NCI-H69 (cell line): ENCODE measurements at places on chromosomes 2 and 18.

DNA sequence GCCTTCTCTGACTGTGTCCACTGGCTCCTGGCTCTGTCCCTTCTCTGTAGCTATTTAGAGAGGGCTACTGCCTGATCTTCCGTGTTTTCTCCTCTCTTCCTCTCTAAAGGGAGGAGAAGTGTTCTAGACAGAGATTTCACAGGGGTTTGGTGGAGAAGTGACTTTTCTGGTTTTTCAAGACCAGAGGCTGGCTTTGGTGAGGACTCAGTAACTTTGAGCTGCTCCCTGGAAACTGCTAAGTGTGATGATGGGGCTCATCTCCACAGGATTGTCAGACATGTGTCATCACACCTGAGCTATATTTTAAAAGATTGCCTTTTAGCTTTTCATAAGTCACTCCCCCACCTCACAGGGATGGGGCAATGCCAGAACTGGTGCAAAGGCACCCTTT is 6.2 kb downstream of the MAL start:
- DNase-seq = no peak

DNA sequence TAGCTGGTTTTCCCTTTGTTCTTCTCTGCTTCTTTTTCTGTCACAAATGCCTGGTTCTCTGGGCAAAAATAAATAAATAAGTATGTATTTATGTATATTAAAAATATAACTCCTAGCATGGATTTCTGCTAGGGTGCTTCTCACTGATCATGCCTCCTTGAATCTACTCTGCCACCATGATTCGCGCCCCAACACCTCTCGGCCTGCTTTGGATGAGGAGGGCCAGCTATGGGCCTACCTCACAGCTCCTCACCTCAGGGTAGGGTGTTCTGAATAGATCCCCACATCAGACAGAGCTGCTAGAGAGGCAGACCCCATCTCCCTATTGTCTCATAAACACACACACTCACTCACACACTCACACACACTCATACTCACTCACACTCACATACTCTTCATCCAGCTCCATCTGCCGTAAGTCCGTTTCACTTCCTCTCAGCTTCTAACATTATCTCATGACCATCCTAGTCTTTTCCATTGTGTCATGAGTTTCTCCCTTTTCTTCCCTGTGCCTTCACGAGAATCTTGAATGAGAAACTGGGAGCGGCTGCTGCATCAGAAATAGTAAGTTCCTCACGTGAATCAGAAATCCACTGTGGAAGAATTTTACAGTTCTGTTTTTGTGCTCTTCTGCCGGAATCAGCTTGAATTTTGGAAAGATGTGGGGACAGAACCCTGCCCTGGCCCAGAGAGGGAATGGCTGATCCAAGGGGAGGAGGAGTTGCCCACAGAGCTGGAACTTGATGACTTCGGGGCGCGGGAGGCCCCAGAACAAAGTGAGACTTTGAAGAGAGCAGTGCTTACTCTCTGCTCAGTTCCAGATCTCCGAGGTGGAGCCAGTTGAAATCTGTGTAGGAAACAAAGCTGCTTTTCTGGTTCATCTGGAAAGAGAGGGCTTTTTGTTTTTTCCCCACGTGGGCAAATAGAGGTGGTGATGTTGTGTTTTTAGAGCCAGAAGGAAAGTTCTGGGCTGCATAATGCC is 20.9 kb downstream of the ANXA4 start:
- no peak for DNase-seq

DNA sequence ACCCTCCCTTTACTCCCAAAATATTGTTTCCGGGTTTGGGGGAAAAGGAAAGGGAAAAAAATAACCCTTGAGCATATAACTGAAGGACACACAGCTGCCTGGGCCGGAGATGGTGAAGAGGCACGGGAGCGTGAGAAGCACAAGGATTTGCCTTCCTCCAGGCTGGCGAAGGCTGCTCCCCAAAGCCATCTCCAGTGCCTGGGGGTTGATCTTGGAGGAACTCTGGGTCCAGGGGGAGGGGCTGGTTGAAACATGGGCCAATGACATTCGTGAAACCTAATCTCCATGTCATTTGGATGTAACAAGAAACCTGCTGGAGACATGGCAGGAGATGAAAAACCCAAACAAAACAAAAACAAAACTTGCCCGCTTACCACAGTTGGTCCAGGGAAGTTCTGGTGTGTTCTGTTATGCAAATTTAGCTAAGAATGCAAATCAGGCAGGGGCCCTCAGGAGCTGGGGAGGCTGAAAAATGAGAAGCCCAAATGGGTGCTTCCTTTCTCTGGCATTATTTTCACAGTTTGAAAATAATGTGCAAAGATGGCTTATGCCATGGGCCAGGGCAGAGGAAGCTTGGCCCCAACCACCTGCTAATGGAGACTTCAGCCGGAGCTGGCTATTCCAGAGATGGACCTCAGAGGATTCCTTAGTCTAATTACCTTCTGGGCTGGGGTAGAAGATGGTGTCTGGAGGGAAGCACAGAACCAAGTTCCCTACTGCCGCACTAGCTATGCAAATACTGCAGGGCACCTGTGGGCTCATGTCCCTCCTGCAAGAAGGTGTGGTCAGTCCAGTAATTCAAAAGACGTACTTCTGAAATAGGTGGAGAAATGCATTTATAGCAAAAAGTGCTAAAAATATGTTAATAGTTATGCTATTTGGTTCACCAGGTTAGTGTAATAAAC is 180.9 kb downstream of the BCL2 start:
- no peak for DNase-seq

- peak; percentile 6 for DNase-seq
Observed at GRCh38 chr2:132415915-132416722, 486 bp upstream of the GPR39 start.

GRCh38 chr2:234555616-234556249 is 58.9 kb upstream of the ARL4C start:
- no peak for DNase-seq

GRCh38 chr18:8777846-8778245 is 72.5 kb downstream of the MTCL1 start:
- peak; percentile 75 for DNase-seq

DNA sequence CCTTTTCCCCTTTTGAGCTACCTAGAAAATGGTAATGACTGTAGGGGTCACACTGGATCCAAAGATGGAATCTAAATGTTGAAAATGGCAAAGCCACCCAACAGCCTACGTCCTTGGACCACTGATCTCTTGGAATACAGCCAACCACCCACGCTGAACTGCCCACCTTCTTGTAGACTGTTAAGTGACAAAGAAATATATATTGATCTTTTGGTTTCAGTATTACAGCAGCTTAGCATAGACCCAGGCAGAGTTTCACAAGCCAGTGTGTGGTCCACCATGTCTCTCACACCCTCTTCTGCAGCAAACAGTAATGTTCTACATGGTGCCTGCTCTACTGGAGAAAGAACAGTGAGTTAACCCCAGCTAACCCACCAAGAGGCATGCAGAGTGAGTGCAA is 20.2 kb downstream of the CACNB4 start:
- DNase-seq = no peak

DNA sequence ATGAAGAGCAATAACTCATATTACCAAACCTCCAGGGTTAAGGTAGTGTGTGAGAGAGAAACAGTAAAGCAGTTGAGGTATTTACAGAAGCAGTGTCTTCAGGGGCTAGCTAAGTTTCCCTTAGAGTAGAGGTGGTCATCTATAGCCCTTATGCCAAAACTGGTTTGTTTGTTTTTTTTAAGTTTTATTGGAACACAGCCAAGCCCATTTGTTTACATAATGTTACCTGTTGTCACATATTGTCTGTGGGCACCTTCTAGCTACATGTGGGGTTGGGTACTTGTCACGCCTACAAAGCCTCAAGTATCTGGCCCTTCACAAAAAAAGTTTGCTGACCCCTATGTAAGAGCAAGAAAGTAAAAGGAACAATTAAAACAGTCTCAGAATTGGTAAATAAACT is 39.4 kb downstream of the ACTR2 start:
- DNase-seq = peak; percentile 2

DNA sequence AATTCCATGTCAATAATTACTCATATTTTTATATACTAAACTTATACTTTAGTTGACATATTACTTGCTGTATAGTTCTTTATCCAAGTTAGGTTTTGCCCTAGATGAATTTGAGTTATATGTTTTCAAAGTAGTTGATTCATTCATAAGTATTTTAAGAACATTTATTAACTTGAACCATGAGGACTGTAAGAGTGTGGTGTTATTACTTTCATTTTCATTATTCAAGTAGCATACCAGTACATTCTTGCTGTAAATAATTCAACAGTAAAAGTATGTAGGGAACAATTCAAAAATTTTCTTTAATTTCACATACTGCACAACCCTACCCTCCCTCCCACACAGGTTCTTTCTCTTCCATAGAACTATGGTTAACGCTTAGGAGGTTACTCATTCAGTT is 75.4 kb downstream of the ANKRD12 start:
- no peak for DNase-seq

GRCh38 chr2:223081789-223082188 is 29.8 kb downstream of the KCNE4 start:
- no peak for DNase-seq

- no peak for DNase-seq
Observed at GRCh38 chr2:29744976-29745375, 176.4 kb downstream of the ALK start.

GRCh38 chr2:144712550-144712940 is 192.6 kb upstream of the ZEB2 start:
- no peak for DNase-seq

DNA sequence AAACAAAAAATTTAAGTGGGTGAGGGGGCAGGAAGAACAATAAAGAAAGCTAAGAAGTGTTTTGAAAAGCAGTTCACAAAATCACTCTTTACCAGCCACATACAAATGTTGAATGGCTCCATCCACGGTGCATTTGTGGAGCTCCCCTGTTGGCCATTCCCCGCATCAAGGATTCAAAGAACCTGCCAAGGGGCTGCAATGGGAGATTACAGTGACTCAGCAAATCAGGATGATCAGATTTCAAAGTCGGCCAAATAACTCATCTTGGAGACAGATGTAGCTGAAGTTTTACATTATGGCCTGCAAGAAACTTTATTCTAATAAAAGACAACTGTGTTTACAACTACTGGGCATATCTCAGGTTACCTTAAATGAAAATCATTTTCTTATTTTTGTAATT is 26.9 kb downstream of the COL4A3 start:
- peak; percentile 74 for DNase-seq

- DNase-seq = peak; percentile 34
Observed at GRCh38 chr2:162477011-162477410, 133.1 kb downstream of the GCA start.

- DNase-seq = no peak
Observed at GRCh38 chr2:64941801-64942200, 47.4 kb upstream of the SLC1A4 start.

DNA sequence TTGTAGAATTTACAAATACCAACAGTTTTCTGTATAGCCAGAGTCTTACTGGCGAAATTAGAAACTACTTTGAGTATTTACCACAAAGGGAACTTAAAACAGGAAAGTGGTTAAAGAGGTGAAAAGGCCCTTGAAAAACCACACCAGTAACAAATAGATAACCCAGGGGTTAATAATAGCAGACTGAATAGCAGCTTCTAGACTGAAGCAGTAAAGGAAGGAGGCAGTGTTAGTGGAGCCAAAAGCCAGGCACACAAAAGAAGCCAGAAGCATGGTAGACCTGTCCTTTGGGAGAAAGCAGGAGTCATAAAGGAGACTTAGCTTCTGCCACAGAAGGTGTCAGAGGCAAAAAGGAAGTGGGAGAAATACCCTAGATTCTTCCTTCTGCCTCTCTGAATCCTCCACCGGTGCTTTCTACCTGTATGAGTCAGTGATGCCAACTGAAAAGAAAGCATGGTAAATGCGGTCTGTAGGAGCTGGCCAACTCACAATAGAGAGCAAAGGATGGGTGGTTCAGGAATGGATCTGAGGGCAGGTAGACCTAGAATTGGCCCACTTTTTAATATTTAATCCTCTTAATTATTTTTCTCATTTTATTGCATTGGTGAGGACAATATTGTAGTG is 97.3 kb downstream of the ARL6IP6 start:
- no peak for DNase-seq

DNA sequence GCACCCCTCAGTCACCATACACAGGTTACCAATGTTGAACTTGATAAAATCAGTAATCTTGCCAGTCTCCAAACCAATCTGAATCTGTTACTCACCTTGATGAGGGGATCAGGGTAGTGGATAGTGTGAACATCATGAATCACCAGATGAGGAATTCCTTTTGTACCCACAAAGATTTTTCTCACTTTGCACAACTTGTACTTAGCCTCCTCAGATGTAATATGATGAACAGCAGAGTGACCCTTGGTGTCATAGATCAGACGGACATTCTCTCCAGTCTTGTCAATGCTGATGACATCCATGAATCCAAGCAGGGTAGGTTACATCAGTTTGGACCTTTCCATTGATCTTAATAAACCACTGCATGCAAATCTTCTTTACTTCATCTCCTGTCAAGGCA is 54.7 kb downstream of the MDH1 start:
- DNase-seq = no peak

DNA sequence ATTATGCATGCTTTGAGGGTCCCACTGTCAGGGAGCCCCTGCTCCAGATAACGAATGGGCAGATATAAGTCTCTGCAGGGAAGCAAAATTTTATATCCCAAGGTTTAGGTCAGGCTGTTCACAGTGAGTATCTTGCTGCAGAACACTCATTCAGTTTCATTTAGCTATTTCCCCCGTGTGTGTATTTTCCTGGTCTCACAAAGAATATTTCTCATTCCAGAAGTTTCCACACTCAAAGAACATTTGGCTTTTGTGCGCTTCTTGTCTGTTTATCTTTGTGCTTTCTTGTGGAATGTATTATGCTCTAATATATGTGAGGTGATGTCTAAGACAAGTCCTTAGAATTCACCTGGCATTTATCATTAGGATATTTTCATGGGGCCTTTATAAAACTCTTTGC is 140.4 kb upstream of the MMADHC start:
- DNase-seq = no peak

DNA sequence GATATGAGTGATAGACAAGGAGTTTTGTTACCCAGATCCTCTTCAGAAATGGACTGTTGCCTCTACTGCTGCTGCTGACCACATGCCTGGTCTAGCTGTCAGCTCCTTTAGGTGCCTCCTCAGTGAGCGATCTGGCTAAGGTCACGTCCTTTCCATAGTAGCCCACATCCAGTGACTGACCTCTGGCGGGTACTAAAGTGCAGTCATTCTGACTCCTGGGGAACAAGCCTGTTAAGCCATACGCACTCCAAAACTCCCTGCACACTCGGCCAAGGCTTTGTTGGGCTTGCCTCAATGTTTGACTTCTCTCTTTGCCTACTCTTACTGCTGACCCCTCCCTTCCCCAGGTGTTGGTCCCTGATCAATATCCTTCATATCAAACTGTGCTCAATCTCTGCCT is 685.2 kb downstream of the IRS1 start:
- no peak for DNase-seq

DNA sequence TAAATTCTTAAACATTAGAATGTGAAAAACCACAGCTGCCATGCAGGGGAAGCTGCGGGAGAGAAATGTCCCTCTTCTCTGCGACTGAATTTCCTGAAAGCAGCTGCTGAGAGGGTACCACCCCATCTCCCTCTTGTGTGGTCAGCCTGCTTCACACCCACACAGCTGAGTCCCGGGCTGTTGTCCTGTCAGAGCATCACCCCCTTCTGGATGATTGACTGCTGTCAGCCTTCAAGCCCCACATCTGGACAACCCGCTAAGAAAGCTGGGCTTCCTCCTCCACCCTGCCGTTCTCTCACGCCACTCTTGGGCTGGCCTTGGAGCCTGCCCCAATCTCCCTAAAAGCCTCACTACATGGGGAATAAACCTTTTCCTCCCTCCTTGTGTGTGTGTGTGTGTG is 26.0 kb downstream of the SH3YL1 start:
- no peak for DNase-seq
